Stimulated activated CD4-positive, alpha-beta T cell treated with anti-CD3 and anti-CD28 coated beads, Interleukin-1b, Interleukin-23, amount 100 ng/mL, for 1 hour (primary cell): ENCODE measurements at places on chromosomes 2 and 18.

GRCh38 chr18:12154361-12154760 is 60.7 kb downstream of the ANKRD62 start:
- no peak for DNase-seq

GRCh38 chr18:34729740-34730355 is 19.8 kb downstream of the DTNA start:
- no peak for DNase-seq

- no peak for DNase-seq
These were observed 1.5 kb upstream of the SULT1C2 start for GRCh38 chr2:108287169-108287568.

DNA sequence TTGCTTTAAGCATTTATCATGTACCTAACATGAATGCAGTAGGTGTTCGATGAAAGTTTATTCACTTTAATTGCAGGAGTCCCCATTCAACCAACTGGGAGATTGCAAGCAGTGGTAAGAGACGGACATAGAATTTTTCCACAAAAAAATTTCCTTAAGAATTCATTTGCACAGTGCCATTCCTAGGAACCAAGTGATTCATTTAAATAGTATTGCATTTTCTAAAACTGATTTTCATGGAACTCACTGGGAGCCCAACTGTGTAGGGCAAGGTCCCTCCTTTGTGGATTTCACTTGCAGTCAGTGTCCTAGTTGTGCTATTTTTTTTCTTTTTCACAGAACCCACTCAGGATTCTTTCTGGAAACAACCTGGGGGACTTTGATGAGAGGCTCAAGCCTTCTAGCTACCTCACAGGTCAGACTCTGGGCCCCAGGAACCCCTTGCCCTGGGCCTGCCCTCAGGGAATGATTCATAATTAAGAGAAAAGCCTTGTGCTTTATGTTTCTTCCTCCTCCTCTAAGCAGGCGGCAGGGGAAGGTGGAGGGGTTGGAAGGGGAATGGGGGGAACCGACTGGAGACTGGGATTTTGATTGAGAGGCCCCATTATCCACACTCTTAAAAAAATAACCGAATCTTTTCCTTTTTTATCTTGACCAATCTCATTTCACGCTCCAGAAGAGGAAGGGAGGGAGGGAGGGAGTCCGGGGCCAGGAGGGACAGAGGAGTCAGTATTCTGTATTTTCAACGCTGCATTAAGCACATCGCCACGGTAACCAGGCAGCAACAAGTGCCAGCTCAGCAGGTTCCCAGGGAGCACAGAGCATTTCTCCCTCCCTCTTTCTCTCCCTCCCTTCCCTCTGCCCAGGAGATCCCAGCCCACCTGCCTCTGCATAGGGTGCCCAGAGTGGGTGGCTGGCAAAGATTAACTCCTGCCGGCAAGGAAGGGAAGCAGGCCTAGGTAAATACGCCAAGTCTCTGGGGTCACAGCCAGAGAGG is 51.8 kb downstream of the PSD4 start:
- DNase-seq: no peak

GRCh38 chr2:104914509-104914908 is 60.6 kb downstream of the POU3F3 start:
- no peak for DNase-seq

GRCh38 chr2:84486441-84487115 is 27.5 kb upstream of the SUCLG1 start:
- DNase-seq: no peak

GRCh38 chr2:46385786-46386577 is 88.8 kb downstream of the EPAS1 start:
- no peak for DNase-seq

DNA sequence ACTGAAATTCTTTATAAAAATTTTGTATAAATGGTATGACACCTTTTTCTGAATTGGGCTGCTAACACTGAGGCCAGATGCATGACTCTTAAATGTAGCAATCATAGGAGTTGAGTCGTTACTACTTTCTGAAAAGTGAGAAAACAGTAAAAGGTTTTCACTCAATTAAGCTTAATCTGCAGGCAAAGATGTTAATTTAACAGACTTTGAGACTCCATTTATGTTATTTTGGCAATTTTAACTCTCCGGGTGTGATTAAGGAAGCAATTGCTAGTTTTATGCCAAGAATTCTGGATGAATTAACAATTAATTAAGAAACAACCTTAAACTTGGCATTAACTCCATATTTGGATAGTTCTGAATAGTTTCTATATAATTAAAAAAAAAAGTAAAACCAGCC is 104.3 kb downstream of the AGPS start:
- no peak for DNase-seq

- no peak for DNase-seq
These were observed 299.9 kb upstream of the SALL3 start for GRCh38 chr18:78679613-78680260.

- no peak for DNase-seq
These were observed 159.5 kb upstream of the ZNF516 start for GRCh38 chr18:76654577-76654976.

GRCh38 chr2:143893371-143893770 is 626.5 kb downstream of the ZEB2 start:
- no peak for DNase-seq
